NCI-H524 (cell line): ENCODE measurements at places on chromosomes 6 and 20.

- no peak for DNase-seq
Measured at GRCh38 chr6:158003910-158004700, 22.4 kb downstream of the SYNJ2 start.

DNA sequence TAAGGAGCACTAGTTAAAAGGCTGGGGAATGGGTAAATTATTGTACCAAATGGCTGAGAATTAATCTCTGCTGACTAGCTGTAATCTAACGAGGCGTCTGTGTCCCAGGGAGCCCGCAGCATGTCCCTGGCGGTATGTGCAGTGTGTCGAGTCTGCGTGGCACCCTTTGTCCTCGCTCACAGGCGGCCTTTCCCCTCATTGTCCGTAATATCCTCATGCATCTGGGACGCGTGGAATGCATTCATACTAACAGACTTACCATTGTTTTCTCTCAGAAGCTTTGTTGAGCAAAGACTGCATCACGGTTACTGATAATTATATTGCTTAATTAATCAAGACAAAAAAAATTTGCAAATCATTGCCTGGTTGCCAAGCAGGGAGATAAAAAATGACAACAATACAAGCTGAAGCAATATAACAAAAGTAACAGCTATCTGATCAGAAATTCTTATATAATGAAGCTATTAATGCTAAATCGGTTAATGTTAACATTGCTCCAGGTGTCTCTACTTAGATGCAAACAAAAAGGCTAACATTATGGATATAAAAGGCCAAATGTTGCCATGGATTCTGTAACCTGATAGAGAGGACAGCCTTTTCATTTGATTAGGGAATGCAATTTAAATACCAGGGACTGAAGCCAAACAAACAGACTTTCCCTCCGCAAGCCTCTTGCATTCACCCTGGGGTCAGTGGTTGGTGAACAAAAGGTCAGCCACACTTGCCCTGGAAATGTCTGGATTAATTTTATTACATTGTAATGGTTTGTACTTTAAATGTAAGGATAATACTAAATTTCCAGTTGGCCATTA is 124.8 kb downstream of the INSM1 start:
- peak; percentile 76 for DNase-seq

GRCh38 chr6:154468760-154469159 is 41.7 kb downstream of the CNKSR3 start:
- no peak for DNase-seq

- DNase-seq = peak; percentile 79
Measured at GRCh38 chr6:2738373-2738979, 12.2 kb downstream of the MYLK4 start.

GRCh38 chr6:125839471-125839870 is 48.7 kb downstream of the NCOA7 start:
- no peak for DNase-seq

DNA sequence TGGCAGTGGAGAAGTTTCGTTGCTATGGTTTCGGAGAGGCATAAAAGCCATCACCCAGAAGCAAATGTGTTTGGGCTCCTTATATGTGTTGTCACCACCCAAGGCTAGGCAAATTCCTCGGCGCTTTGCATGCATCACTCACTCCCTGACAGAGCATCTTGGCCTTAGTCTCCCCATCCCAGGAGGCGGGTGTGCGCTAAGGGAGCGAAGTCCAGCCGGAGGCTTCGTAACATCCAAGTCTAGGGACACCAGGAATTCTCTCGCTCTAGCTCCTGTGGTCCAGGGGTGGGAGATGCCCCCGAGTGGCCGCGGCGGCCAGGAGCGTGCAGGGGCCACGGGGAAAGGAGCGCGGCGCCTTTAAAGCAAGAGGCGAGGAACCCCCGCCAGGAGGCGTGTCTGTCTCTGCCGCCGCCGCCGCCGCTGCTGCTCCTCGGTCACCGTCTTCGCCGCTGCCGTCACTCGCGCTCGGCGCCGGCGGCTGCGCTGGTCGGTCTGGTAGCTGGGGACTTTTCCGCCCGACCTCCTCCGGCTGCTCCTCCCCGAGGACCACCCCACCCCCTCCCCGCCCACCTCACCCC is at the start of gene GRIK2:
Gene GRIK2, plus strand, starts transcription at position 458 of the 578 bp plus-strand sequence.
- peak; percentile 54 for DNase-seq

- no peak for DNase-seq
Measured at GRCh38 chr6:11388983-11389944, 148.3 kb upstream of the TMEM170B start.

- no peak for DNase-seq
Measured at GRCh38 chr6:42369568-42369967, 82.2 kb downstream of the TRERF1 start.

GRCh38 chr20:19943061-19943521 is 74.1 kb upstream of the NAA20 start:
- no peak for DNase-seq

GRCh38 chr6:163176097-163176496 is 238.4 kb upstream of the QKI start:
- DNase-seq = no peak

DNA sequence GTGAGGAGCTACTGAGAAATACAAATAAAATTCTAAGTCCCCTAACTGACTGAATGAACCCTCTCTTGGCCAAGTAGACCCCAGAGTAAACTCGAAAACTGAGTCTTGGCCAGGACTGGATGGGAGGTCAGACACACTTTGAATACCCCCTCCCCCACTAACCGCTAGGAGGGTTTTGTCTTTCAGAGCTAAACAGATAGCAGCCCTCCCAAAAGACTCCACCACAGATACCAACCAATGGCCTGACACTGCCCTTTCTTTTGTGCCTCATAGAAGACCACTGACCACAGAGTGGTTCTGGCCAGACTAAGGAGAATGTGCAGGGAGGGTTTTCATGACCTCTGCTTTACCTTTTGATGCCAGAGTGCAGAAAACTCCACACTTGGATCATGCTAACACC is 42.1 kb downstream of the SPACA1 start:
- DNase-seq = no peak

DNA sequence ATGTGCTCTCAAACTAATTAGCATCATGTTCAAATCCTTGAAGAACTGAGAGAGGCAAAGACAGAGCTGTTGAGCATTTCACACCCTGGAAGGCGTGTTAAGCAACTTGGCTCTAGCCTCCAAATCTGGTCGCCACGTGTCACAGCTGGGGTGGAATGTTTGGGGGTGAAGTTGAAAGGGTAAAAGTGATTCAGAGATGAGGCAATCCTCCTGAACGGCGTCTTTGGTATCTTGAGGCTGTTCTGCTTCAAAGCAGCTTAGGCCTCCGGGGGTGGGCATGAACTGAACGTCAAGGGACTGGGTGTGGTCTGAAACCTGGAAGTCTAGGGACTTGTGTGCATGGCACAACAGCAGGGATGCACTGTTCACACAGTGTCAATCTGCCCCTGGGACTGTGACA is 62.3 kb downstream of the TRAM2 start:
- DNase-seq = no peak
